Daoy (cell line): ENCODE measurements at places on chromosomes 13 and 19. TPM values are rescaled to one million over a fixed set of nuclear protein-coding genes. Genes with fewer than 3 reads are reported as not detected.

GRCh38 chr19:46603195-46603637 lies 2.1 kb downstream of the CALM3 start:
- DNase-seq = no peak

- DNase-seq = no peak
Measured at GRCh38 chr19:55079400-55080038, 3.9 kb downstream of the EPS8L1 start.

GRCh38 chr13:43551897-43552456 lies 234.8 kb downstream of the ENOX1 start:
- no peak for DNase-seq

- no peak for DNase-seq
Measured at GRCh38 chr13:49597043-49597641, 11.8 kb upstream of the RCBTB1 start.

- no peak for DNase-seq
Measured at GRCh38 chr13:42259515-42259914, 12.4 kb upstream of the AKAP11 start.

Gene PSG11
- total RNA-seq = not detected in 2 replicates

Gene MTMR6
- total RNA-seq = 20.3 and 20.6 TPM in 2 replicates

Gene FBXO46
- total RNA-seq = 7.9 and 15.0 TPM in 2 replicates

Gene NOVA2
- total RNA-seq = not detected in 2 replicates
